ENCODE measurements at places on chromosomes 16 and 17. TPM values are rescaled to one million over a fixed set of nuclear protein-coding genes. Genes with fewer than 3 reads are reported as not detected.

SLFN13 gene
- 7.3 TPM for polyA plus RNA-seq

MTHFSD gene
- 11.3 TPM for polyA plus RNA-seq

RAMP2 gene
- polyA plus RNA-seq: 0.08 TPM

TMIGD1 gene
- not detected for polyA plus RNA-seq

SSTR5 gene
- polyA plus RNA-seq: not detected

ERN2 gene
- 0.06 TPM for polyA plus RNA-seq

MYH2 gene
- polyA plus RNA-seq: not detected

HAGH gene
- polyA plus RNA-seq: 40.8 TPM

CDH15 gene
- polyA plus RNA-seq: not detected

TNFRSF13B gene
- polyA plus RNA-seq: not detected

C16orf89 gene
- polyA plus RNA-seq: not detected

ZG16B gene
- polyA plus RNA-seq: 0.42 TPM

RASL10B gene
- 0.07 TPM for polyA plus RNA-seq

HAS3 gene
- polyA plus RNA-seq: 58.0 TPM

FBXW10 gene
- 0.03 TPM for polyA plus RNA-seq

KRT9 gene
- polyA plus RNA-seq: 0.35 TPM

PRSS36 gene
- polyA plus RNA-seq: 0.54 TPM

KRT23 gene
- 2.5 TPM for polyA plus RNA-seq

EMC6 gene
- 61.8 TPM for polyA plus RNA-seq

DNA sequence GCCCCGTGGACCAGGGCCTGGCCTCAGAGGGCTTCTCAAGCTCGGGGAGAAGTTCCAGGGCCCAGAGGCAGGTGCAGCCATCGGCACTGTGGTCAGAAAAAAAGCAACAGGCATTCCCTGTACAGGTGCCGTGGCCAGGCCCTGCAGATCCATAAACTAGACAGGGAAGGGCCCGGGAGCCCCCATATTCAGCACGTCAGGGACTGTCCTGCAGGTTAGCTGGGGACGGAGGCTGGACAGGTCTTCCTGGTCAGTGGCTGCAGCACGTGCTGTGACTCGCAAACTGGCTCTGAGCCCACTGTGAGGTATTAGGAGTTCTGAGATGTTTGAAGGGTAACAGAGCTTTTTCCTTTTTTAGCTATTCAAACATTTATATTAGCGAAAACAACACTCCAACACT, 15.0 kb upstream of the C16orf95 start:
- DNase-seq: no peak

DNA sequence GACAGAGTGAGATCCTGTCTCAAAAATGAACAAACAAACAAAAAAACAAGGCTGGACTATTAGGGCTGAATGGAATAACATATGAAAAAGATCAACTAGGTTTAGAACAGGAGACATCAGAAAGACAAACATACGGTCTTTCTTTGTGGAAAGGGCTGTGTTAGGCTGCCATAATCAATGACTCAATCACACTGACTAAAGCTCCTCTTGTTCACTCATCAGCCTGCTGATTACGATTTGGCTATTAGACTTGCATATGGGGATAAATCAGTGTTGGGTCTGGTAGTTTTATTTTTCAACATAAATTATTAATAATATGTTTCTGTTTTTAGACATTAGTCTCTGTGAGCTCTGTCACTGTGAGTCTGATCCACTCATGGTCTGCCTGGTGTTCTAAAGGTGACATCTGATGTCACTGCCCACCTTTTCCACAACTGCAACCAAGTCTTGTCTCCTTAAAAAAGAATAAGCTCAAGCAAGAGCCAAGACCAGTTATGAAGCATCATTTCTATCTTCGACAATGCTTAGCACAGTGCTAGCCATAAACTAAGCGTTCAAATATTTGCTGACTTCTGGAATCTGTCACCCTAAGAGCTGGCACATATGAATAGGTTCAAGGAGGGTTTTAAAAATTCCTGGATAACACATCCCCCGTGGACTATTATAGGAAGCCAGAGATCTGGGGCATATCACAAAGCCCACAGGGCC, 10.2 kb downstream of the CFAP20 start:
- no peak for DNase-seq

DNA sequence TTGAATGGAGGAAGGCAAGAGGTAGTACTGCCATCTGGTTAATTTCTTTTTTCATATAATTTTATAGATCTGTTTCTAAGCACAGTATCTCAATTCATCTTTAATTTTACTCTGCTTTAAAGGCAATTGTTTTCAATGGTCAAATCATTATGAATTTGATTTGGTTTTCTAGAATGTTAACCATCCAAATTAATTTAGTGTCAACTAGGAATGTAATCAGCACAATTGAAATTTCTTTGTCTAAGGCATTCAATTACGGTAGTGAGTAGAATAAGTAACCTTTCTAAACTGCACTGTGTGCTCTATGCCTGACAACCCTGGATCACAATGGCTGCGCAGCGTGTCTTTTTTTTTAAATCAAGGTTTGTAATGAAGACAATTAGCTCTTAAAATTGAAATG, 44.3 kb downstream of the CACNG1 start:
- no peak for DNase-seq

- DNase-seq: peak; percentile 69
Observed at GRCh38 chr16:69741951-69742904, 12.5 kb downstream of the NOB1 start.

- no peak for DNase-seq
Observed at GRCh38 chr16:90019543-90020259, 445 bp upstream of the DBNDD1 start.

DNA sequence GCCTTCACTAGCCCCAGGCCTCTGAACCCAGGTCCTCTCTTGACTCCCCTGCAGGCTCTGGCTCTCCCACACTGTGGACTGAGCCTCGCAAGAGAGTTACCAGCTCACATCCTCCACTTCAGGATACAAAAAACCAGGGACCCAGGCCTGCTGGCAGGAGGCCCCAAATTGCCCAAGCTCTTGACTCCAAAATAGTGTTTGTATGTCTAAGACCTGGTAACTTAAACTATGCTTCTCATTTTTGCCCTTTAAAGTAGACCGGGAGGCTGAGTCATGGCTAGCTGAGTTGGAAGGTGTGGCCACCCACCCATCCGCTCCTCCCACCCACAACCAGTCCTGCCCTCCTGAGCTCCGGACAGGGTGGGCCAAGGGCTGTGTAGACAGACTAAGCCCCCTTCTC, 250.0 kb downstream of the SOX9 start:
- peak; percentile 59 for DNase-seq

DNA sequence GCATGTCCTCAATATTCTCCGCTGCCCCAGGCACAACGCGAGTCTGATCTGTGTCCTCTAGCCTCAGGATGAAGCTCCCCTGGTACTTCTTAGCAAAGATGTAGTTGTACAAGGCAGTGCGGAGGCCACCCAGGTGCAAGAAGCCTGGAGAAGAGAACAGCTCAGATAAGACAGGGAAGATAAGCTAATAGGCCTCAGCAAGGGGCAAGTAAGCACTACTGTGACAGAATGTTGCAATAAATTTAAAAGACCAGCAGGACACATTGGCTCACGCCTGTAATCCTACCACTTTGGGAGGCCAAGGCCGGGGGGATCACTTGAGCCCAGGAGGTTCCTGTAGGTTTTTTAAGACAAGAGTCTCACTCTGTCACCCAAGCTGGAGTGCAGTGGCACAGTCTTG, 5.0 kb downstream of the EARS2 start:
- DNase-seq: no peak

DNA sequence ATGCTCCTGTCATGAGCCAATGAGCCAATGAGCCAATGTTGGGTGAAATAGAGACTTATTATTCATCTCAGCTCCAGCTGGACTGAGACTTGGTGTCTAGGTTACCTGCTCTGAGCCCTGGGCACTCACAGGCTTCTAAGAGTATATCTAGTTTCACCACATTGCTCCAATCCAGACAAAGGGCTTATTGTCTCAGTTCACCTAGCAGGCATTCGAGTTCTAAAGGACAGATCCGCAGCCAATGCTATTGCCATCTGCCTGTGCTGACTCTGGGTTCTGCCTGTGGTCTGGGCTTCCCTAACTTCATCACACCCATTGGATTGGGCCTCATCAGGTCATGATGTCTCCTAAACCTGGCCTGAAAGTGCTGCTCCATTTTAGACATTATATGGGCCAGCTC, 66.1 kb upstream of the HS3ST4 start:
- peak; percentile 13 for DNase-seq

- DNase-seq: peak; percentile 7
Observed at GRCh38 chr17:21376081-21376758, at the start of gene KCNJ12. KCNJ12 (plus strand) TSS chr17:21376357; CDS start chr17:21415343, 38,986 bp downstream.

DNA sequence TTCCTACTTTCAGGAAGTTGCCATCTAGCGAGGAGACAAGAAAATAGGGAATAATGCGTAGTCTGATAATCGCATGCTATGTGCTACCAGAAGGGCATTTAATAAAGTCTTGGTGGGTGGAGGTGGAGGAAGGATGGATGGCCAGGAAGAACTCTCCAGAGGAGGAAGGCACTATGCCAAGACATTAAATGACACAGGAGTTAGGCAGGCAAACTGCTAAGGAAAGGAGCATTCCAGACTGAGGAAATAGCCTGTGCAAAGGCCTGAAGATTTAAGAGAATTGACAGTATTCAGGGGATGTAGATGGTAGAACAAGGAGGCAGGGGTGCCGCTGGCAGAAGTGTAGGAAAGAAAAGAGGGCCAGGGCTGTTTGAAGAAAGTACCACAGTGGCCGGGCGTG, 19.3 kb upstream of the ARHGAP44 start:
- DNase-seq: no peak

- DNase-seq: peak; percentile 89
Observed at GRCh38 chr17:50289991-50290702, 15.9 kb downstream of the TMEM92 start.

- no peak for DNase-seq
Observed at GRCh38 chr16:68429076-68429854, 19.0 kb downstream of the SMPD3 start.

DNA sequence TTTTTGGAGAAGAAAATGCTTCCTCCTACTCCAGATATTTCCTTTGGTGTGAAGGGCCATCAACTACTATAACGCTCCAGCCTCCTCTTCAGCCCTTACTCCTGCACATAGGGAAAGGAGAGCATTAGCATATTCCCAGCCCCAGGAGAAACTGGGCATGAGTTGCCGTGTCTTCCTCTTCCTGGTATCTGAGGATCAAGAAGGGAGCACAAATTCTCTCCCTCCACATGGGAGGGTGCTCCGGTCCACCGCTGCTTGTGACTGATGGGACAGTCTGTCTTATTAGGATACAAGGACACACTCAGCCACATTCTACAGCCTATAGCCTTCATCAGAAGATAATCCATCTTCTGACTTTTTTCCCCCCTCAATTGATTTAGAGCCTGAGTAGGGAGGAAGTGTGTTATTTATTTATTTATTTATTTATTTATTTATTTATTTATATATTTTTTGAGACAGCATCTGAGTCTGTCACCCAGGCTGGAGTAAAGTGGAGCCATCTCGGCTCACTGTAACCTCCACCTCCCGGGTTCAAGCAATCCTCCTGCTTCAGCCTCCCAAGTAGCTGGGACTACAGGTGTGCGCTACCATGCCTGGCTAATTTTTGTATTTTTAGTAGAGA, 16.6 kb upstream of the CYB5B start:
- no peak for DNase-seq

DNA sequence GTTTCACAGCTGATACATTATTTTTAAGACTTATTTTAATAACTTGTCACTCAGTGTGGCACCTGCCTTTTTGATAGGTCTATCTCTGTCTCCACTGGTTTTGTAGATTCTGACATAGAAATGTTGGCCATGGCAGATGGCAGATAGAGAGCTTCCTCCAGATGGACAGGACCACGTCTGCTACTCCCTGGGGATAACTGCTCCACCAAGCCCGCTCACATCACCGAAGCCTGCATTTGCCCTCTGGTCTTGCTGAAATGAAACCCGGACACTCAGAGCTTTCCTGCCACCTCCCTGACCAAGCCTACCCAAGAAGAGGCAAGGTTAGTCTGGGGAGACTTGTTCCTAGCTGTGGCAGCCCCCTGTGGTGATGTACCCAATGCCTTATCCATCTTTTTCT, 16.4 kb upstream of the HAP1 start:
- no peak for DNase-seq

DNA sequence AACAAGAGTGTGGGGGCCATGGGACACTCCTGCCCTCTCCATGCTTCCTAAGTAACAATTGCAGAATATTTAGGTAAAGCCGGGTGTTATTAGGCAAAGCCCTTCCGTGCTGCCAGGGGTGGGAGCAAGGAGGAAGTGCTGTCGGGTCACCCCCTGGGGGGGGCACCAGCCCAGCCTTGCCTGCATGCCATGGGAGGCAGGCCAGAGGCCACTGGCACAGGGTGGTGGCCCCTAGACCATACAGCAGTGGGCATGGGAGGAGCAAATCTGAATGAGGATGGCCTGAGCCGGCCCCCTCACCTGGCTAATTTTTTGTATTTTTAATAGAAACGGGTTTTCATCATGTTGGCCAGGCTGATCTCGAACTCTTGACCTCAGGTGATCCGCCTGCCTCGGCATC, 355.7 kb upstream of the CDH8 start:
- DNase-seq: no peak

DNA sequence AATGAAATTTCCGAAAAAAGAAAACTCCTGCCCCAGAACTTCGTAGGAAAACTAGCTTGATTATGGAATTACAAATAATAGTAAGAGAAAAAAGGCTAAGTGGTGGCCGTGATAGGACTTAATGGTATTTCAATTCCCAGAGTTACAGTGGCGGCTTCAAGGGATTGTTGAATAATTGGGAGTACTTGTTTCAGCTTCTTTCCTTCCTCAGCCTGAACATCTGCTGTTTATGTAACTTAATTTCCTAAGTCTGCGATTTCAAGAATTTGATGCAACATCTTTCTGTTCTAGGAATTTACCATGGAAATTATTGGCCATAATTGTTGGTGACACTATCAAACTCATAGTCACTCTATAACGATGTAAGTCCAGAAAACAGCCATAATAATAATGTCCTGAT, 684 bp upstream of the APPBP2 start:
- no peak for DNase-seq

DNA sequence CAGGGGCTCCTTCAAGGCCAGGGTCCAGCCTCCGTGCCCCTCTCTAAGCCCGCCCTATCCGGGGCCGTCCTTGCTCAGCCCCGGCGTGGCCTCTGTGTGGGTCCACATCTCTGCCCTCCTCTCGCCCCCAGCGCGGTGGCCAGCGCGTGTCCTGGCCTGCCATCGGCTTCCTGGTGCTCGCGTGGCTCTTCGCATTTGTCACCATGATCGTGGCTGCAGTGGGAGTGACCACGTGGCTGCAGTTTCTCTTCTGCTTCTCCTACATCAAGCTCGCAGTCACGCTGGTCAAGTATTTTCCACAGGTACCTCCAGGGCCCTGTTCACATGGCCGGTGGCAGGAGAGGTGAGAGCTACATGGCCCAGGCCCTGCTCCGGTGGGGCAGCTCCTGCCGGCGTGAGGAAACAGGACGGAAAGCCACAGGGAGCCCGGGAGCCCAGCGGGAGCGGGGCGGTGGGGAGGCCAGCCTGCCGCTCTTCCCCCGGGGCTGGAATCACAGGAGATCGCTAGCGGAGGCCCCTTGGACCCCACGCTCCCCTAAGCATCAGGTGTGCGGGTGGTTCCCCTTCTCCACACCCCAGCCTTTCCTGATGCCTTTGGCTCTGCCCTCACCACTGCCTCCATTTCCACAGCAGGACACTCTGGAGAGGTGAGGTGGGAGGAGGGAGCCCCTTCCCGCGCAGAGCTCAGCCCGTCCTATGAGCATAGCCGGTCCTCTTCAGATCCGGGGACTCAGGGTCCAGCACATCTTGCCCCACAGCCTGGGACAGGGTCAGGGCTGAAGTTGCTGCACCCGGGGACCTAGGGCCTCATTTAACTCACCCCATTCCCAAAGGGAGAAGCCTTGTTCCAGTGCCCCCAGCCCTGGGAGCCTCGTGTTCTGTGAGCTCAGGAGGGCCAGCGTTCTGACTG, 10.2 kb downstream of the TAX1BP3 start:
- no peak for DNase-seq

GRCh38 chr16:78976212-78976611, 624.3 kb downstream of the MAF start:
- no peak for DNase-seq

Measured in mammary epithelial cell (primary cell).